ENCODE measurements at places on chromosomes 6 and 20. TPM values are rescaled to one million over a fixed set of nuclear protein-coding genes. Genes with fewer than 3 reads are reported as not detected.

Gene PPARD
- total RNA-seq, result 27.1 TPM

Gene LCA5
- 11.3 TPM for total RNA-seq

Gene SLC26A8
- total RNA-seq, result not detected

Gene PCMT1
- 61.2 TPM for total RNA-seq

Gene STK4
- total RNA-seq, result 32.6 TPM

Gene DSP
- total RNA-seq, result 210 TPM

Gene SLC22A16
- total RNA-seq, result not detected

Gene PSMB1
- 158 TPM for total RNA-seq

Gene PXMP4
- 12.2 TPM for total RNA-seq

Gene VSTM2L
- total RNA-seq, result 11.6 TPM

- DNase-seq, result no peak
These were observed 12.8 kb downstream of the PFDN4 start for GRCh38 chr20:54220722-54221121.

GRCh38 chr20:62838128-62838891 is 21.5 kb downstream of the COL9A3 start:
- no peak for DNase-seq

GRCh38 chr20:22531756-22532155 is 52.6 kb downstream of the FOXA2 start:
- no peak for DNase-seq

DNA sequence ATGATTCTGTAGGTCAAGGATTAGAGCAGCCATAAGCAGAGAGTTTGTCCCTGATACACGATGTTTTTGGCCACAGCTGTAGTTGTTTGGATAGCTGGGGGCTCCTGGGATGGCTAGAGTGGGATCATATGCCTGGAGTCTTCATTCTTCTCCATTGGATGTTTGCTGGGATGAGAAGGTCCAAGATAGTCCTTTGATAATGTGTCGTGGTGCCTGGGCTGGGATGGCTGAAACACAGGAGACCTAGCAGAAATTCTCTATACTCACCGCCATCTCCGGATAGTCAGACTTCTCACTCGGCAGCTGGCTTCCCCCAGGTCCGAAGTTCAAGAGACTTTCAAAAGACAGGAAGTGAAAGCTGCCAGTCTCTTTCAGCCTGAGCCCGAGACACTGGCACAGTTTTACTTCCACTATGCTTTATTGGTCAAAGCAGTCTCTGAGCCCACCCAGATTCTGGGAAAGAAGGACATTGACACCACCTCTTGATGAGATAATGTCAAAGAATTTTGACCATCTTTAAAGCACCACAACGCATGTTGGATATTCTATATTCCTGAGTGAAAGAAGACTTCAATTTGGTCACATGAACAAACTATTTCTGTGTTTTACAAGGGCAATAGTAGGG is 16.0 kb downstream of the MARCKS start:
- DNase-seq, result no peak
